ENCODE measurements at places on chromosomes 4 and X.

DNA sequence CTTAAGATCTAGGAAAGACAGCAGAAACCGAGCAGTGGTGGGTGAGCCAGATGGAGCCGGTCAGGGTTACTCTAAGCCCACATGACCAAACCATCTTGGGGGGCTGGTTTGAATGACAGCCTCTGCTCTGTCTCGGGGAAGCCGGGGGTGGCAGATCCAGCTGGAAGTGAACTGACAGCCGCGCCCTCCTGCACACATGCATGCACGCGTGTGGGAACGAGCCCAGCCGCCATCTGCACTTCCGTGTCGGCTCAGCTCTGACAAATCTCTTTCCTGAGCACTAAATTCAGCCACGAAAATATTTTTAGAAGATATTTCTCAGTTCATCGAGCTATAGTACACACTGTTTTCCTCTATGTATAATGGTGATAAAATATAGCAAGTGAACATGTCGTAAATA is 115.5 kb downstream of the DCTD start:
- no peak for DNase-seq

- DNase-seq, result no peak
Measured at GRCh38 chr4:152099555-152099954, 338.7 kb upstream of the GATB start.

GRCh38 chrX:118346258-118347094 is 570 bp downstream of the WDR44 start:
- peak; percentile 41 for DNase-seq

DNA sequence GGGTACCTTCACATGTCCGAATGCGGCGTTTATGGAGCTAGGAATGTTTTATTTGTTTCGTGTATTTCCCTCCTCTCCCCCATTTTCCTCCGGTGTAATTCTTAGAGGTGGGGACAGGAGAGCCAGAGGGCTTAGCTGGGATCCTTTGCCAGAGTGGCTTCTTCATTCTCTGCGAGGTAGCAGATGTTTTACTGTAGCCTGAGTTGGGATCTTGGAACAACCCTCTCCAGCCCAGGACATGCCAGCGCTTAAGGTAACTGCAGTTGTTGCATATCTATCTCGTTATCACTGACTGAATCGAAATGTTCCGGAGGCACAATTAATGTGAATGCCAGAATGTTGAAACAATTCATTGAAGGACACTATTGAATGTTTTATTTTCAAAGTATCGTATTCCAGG is 59.0 kb upstream of the DYNLT3 start:
- DNase-seq, result no peak

DNA sequence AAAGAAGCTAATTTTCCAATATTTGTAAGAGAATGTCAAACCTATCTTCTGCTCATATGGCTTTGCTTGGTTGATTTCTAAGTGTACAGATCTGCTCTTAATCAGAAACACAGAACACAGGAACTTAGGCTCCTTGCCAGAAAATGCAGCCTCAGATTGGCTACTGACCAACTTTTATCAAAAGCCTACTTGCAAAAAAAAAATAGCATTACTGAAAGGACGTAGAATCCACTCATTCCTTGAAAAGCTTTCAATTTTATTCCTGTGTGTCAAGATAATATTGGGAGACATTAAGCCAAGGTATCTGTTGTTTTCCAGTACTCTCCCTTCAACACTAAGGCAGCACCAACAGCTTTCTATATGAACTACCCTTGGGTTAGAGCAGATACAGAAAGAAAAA is 127.6 kb upstream of the INTU start:
- DNase-seq, result no peak

- no peak for DNase-seq
Measured at GRCh38 chrX:110944751-110945675, 149.4 kb upstream of the CHRDL1 start.

GRCh38 chr4:86530183-86530582 is 63.9 kb upstream of the PTPN13 start:
- no peak for DNase-seq

DNA sequence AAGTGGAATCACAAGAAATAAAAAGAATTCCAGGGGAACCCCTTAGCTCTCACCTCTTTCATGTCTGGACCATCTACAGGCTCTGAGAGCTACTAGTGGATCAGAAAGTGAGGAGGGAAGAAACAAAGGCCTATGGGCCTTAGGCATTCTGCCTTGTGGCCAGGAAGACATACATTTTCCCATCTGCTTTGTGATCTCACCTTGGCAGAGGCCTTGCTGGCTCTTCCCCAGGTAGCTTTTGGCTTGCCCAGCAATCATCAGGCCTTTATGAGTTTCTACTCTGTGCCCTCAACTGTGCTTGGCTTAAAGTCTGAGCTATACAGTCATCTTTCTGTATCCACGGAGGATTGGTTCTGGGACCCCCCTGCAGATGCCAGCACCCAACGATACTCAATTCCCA is 28.3 kb upstream of the CD99L2 start:
- DNase-seq, result no peak

DNA sequence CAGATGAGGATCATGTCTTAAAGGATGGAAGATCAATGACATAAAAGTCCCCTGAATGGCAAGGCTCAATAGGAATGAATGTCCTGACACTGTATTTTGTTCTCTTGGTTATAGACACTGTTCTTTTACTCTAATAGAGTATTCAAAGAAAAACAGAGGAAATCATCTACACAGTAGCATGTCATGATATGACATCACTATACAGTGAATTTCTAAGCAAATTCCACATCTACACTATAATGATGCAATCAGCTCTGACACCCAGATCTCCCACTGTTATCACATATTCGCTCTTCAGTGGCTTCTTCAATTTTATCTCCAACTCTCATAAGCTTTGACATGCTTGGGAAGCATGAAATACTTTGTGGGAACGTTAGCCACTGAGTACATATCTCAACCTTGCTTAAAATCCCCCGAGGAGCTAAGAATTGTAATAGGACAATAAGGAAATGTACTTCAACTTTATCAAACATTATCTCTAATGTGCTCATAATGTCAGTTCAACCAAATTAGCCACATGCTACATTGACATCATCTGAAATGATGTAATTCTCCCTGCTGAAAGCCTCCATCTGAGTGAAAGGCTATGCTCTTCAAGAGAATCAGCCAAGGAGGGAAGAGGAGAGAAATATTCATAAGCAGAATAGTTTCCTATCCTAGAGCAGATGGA is 139.6 kb upstream of the PTCHD1 start:
- DNase-seq, result no peak

DNA sequence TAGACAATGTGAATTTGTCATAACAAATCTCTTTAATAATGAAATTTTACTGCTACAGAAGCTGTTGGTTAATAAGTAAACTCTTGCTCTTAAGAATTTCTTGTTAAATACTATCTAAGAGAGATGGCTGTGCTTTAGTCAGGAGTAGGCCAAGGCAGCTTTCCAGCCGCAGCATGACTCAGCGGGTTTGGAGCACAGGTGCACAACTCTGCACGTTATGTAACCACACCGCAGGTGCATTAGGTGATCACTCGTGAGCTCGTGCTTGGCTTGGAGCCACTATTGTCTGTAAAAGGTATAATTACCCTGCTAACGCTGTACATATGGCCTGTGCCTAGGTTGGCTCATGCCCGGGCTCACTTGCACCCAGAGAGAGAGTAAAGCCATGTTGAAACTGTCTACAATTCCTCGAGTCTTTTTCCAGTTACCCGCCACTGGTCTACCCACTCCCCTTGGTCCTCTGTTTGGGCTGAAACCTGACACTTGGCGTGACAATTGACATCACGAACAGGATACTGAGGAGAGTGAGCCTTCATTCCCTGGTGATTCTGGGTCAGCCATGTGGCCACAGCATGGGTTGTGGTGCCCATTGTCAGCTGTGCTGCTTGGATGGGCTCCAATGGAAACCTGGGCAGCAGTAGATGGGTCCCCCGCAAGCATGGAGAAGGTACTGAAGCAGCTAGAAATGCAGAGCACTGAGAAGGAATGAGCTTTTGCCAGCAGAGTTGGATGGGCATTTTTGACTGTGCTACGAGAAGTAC is 18.4 kb upstream of the ANAPC4 start:
- no peak for DNase-seq

- DNase-seq, result no peak
Measured at GRCh38 chrX:45621376-45622041, 420.8 kb upstream of the DIPK2B start.

GRCh38 chr4:2071912-2072867 is 13.1 kb downstream of the NAT8L start:
- no peak for DNase-seq

DNA sequence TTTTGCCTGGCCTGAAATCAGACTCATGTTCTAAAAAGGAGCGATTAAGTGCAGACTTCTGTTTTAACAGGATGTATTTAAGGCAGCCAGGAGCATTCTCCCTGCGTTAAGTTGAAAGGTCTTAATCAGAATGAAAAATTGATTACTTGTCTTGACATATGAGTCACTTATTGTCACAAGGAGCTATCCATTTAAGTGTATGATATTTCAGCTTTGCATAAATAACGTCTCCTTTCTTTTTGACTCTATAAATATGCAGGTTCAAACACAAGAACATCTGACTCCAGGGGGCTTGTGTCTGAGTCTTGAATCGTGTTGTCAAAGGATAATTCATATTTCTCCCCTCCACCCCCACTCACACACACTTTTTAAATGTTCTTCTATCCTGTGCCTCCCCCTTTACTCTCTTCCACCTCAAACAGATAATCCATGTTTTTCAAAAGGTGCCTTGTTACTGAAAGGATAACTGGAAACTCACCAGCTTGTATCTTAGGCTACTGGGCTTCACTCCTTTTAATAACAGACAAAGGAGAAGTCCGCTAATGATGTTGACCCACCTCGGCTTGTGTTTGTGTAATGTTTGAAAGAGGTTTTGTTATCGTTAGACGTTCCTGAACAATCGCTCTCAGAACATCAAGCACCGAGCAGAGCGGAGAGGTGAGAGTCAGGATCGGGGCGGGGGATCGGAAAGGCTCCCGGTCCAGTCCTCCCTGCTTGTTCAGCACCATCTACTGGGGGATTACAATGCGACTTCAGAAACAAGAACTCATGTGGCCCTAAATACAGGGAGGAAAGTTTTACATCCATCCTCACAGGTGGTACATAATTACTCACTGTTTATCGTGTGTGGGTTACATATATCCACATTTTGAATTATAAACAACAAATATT is 107.5 kb upstream of the RPL34 start:
- DNase-seq, result peak; percentile 32

DNA sequence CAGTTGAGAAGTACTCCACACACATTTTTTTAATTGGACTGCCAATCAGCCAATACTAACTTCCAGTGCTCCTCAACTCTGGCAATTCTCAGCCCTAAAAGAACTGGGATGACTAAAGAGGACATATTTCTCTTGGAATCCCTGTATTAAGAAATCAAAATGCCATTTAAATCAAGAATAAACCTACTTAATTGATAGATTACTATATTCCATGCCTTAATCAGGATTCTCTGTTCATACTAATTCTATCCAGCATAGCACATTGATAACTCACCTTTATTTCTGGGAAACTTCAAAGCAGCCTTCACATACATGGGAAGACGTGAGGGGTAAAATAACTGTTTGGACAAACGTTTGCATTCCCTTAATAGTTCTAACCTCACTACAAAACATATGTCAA is 93.0 kb upstream of the DKK2 start:
- no peak for DNase-seq

GRCh38 chrX:10512258-10512657 is 108.1 kb downstream of the MID1 start:
- no peak for DNase-seq

GRCh38 chr4:38930707-38931106 is 63.1 kb downstream of the FAM114A1 start:
- DNase-seq, result no peak

GRCh38 chrX:150229030-150229429 is 134.1 kb upstream of the MAMLD1 start:
- no peak for DNase-seq

DNA sequence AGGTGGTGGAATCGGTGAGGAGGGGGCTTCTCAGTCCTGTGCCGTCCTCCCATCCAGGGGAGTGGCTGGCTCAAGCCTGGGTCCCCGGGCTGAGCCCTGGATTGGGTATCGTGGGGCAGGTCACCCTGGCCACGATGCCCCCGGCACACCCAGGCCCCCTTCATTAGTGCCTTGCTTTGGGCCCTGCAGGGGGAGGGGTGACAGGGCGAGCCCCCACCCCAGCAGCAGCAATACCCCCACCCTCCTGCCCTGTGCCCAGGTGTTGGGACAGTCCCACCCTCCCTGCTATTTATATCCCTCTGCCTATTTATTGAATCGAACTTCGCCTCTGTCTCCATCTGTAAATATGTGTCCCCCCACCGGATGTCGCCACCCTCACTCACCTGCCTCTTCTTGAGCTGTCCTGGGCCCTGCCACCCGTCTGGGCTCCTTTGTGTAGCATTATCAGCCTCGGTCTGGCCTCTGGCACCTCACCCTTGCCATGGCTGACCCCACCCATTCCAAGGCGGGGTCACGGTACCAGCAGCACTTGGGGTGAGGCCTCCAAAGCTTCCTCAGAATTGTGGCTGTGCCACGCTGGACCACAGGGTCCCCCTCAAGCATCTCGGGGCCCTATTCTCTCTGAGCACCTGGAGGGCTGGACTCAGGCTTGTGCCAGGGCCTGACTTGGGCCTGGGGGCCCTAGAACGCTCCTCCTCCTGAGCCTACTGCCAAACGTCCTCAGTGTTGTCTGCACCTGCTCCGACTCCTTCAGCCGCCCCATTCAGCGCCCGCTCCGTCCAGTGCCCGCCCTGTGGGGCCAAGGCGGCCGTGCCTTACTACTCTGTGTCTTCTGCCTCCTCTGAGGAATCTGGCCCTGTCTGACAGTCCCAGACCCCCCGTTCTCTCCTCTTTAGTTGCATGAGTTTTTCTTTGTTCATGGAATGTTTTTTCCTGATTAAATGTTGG is 6.1 kb downstream of the LAGE3 start:
- no peak for DNase-seq

GRCh38 chrX:100648458-100649417 is 4.7 kb downstream of the SRPX2 start:
- DNase-seq, result no peak

DNA sequence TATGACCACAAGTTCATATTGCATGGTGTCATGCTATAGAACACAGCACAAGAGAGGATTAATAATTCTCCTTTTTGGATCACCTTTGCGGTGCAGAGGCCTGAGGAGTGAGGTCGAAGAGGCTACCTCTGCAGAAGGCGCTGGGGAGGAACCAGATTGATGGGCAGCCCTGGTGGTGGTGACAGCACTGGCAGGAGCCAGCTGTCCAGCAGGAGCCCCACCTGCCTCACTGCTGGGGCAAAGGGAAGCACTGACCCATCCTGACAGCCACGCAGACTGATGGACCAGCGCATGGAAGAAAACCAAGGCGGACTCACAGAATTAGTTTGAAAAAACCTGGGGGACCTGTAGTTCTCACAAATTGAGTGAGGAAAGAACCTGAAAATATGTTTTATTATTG is 50.9 kb downstream of the COX18 start:
- DNase-seq, result no peak

GRCh38 chrX:54534271-54534670 is 4.3 kb downstream of the GNL3L start:
- DNase-seq, result no peak

- DNase-seq, result no peak
Measured at GRCh38 chrX:150649096-150649870, 43.9 kb upstream of the MTMR1 start.

Measured in CD4-positive, alpha-beta T cell treated with Interferon gamma for 1 hour (primary cell).